HS-27A (cell line): ENCODE measurements at places on chromosomes 11 and 22.

- DNase-seq: no peak
Observed at GRCh38 chr11:94647926-94648325, 80.8 kb downstream of the PIWIL4 start.

GRCh38 chr11:11401960-11402535 lies 49.0 kb upstream of the CSNK2A3 start:
- DNase-seq: no peak

DNA sequence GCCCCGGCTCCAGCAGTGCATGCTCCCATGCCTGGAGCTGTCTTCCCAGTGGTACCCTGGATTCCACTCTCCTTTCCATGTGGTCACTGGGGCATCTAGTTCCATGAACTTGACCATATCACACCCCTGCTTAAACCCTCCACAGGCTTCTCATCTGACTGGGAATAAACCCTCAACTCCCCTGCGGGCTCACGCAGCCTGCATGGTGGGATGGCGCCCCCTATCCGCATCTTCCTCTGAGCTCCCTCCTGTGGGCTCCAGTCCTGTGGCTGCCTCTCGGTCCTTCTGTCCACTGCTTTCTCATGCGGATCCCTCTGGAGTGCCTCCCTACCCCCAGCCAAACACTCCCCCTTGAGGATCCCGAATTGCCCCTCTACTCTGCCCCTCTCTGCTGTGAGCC lies 41.4 kb upstream of the TTLL12 start:
- no peak for DNase-seq

DNA sequence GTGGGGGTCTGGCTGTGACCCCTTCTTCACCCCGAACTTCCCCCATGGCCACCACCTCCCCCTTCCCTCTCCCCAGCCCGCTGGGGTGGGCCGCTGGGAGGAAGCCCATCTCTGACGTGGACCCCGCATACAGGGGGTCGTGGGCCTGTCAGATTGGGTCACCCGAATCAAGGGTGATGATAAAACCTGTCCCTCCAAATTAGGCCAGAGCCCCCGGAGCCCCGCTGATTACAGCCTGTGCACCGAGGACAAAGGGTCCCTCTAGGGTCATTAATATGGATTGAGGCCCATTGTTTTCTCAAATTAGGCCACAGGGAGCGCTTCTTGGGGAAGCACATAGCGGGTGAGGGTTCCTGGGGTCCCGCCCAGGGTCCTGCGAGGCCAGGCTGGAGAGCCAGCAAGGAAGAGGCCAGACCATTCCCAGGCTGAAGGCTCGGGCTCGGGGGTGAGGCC lies 4.9 kb upstream of the LINC01488 start:
- DNase-seq: no peak

- DNase-seq: no peak
Observed at GRCh38 chr11:124830749-124831148, 30.5 kb upstream of the MSANTD2 start.

DNA sequence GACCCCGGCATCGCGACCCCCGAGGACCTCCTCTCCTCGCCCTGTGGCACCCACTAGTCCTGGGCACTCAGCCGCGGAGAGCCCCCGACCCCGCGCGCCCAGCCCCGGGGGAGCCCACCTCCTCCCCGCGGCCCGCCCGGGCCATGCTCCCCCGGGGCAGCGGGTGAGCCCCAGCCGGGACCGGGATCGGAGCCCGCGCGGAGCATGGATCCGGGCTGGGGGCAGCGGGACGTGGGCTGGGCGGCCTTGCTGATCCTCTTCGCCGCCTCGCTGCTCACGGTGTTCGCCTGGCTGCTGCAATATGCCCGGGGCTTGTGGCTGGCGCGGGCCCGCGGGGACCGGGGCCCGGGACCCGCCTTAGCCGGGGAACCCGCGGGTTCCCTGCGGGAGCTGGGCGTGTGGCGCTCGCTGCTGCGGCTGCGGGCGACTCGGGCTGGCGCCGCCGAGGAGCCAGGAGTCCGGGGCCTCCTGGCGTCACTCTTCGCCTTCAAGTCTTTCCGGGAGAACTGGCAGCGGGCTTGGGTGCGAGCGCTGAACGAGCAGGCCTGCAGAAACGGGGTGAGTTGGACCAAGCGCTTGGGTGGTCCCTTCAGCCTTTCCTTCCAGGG lies 498 bp downstream of the C2CD2L start:
- no peak for DNase-seq

GRCh38 chr22:43891360-43892182 lies at the start of gene PNPLA5:
Gene PNPLA5 (minus strand): TSS chr22:43892013. CDS start chr22:43891880, 133 bp downstream.
- DNase-seq: no peak

GRCh38 chr22:44611880-44612496 lies 90.0 kb upstream of the PRR5 start:
- DNase-seq: no peak

DNA sequence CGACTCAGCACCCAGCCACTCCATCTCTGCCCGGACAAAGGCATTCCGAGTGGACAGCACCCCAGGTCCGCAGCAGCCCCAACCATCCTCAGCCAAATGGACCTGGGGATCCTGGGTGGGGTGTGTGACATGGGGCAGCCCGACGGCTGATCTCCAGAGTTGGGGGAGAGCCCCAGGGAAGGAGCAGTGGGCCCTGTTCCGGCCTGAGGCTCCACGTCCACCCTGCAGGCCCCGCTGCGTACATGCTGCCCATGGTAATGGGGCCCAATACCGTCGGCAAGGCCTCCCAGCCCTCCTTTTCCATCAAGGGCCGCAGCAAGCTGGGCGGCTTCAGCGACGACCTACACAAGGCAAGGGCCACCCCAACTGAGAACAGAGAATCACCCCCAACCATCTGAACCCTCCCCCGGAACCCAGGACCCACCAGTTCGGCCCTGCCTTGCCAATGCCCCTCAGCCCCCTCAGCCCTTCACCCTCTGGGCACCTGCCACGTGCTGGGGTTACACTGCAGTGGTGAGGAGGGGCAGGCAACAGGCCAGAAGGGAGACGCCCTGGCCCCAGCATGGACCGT lies 5.4 kb downstream of the SCGB1C1 start:
- DNase-seq: no peak

- DNase-seq: no peak
Observed at GRCh38 chr11:61828629-61829407, 718 bp downstream of the FADS2 start.

DNA sequence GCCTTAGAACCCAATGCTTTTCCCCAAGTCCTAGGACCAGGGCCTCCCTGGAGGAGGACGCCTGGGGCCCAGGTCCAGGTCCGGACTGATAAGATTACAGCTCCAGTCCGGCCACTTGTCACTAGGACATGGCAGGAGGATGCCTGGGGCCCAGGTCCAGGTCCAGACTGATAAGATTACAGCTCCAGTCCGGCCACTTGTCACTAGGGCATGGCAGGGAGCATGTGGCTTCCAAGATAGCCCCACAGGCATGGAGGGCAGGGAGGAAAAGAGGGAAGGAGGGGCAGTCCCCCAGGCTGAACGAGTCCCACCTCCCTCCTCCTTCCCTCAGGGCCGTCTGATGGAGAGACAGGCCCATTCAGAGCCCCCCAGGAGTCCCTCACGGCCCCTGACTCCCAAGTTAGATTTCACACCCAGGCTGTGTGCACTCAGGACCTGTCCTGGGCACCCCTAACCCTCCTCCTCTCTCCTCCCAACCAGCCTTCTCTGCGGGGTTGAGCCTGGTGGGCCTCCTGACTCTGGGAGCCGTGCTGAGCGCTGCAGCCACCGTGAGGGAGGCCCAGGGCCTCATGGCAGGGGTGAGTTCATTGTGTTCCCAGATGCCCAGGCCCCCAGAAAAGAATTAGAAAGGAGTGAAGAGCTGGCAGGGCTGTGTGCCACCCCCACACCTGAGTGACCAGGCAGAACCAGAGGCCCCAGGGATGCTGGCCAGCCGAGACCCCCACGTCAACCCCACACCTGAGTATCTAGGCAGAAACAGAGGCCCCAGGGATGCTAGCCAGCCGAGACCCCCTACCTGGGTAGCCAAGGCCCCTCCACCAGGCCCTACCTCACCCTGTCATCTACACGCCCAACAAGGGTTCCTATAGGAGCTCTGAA lies 2.1 kb downstream of the TSPAN32 start:
- no peak for DNase-seq

DNA sequence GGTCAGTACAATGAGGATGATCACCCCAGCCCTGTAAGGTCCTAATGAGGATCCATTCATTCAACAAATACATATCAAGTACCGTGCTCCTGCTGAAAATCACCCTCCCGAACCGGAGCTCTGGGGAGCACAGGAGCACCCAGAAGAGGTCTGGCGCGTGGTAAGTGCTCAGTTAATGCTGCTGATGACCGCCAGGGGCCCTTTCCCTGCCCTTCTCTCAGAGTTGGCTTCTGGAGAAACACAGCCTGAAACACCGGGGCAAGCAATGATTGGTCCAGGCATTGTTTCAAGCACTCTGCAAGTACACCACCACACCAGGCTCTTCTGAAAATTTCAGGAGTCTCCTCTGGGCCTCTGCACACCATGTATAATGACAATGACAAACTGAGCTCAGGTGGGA lies 3.8 kb upstream of the CCDC86 start:
- DNase-seq: no peak

DNA sequence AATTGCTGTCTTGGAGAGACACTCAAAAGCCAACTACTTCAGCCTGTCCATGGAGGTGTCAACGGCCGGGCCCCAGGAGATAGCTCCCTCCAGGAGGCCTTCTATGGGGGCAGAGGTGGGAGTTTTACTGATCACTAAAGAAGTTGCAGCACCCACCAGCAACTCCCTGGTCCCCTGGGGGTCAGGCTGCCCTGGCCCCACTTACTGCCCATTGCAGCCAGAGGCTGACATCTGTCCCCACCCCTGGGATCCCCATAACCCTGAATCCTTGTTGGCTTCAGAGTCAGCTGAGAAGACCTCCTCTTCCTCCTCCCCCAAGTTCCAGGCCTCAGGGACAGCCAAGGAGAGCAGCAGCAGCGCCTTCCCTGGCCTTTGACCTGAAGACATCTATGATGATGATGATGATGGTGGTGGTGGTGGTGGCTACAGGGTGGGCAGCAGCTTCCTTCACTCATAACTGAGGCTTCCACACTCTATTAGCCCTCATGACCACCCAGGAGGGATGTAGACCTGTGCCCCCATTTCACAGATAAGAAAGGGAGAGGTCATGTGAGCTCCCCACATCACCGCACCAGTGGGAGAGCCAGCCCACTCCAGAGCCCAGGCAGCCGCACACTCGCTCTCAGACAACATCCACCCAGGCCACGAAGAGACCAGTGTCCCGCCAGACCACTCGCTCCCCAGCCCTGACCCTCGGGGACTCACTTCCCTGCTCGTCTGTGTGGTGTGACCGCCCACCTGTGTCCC lies 43.8 kb upstream of the FGF3 start:
- DNase-seq: no peak

- no peak for DNase-seq
Observed at GRCh38 chr11:34972892-34973291, 56.5 kb downstream of the PDHX start.

DNA sequence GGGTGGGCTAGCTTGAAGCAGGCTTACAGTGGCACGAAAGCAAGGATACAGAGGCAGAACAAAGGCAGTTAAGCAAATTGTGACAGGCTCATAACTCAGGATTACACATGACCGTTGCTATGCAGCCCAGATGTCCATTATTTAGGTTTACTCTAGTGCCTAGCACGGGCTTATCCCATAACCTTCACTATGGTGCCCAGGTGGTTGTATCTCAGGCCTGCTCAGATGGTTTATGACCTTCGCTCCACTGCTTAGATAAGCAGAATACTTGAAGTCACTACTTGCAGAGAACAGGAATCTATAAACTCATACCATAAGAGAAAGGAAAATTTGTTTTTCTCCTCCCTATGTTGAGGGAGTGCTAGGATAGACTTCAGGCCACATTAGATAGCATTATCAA lies 9.0 kb downstream of the OR6M1 start:
- no peak for DNase-seq

DNA sequence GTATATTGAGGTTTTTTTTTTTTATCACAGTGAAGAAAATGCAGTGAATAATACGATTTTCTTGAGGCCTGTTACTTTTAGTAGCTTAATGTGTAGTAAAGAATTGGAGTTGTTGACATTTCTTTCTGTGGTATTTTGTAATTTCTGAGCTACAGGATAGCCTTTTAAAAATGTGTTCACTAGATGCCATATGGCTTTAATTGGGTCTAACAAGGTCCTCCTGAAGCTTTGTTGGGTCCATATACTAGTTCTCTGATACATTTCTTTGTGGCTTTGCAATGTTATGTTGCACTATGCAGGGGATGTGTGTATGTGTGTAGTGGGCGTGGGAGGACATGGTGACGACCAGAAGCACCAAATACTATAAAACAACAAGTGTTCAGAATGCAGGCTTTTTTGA lies 25.1 kb downstream of the FBXO7 start:
- no peak for DNase-seq

DNA sequence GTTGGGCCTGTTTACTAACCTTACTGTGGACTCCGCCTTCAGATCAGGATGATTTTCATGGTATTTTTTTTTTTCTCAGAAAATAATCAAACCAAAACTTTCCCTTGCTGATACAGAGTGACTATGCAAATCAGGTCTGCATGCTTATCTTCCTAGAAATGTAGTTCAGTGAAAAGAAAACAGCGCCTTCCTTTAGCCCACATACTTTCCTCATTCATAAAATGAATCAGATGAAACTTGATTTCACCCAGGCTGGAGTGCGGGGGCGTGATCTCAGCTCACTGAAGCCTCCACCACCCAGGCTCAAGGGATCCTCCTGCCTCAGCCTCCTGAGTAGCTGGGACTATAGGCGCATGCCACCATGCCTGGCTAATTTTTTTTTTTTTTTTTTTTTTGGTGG lies 26.0 kb downstream of the ZNRF3 start:
- no peak for DNase-seq

DNA sequence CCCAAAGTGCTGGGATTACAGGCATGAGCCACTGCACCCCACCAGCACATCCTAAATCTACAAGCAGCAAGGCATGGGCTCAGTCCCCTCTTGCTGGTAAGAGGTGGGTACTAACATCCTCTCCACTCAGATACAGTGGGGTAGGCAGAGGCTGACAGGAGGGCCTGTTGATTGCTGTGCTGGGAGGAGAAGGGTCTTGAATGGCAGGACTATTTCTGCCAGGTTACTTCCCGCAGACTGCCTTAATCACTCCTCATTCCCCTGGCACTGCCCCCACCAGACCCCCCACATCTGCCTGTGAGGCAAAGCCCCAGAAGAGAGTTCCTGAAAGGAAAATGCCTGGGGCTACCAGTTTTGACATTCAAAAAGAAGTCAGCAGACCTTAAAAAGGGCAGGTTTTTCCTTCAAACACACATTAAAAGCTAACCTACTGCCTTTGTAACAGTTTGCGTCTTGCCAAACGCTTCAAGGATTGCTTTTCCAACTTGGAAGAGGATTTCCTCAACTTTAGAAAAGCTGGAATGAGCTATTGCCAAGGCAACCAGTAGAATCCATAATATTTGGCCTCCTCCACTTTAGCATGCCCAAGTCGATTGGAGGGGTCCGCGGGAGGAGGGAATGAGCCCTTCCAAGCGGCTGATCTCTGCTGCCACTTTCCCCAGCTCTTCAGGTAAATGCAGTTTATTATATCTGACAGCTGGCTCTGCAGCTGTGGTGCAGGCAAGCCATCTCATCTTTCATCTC lies 62.0 kb downstream of the FDX1 start:
- DNase-seq: no peak
